Muscle of back (tissue), 13 donors: ENCODE measurements at places on chromosomes 3 and 15. TPM values are rescaled to one million over a fixed set of nuclear protein-coding genes. Genes with fewer than 3 reads are reported as not detected.

- no peak for DNase-seq
Measured at GRCh38 chr15:69474846-69475455, 22.3 kb downstream of the RPLP1 start.

Gene TRH
- 0.57 TPM for polyA plus RNA-seq

- no peak for DNase-seq
Measured at GRCh38 chr15:51576911-51577500, 45.6 kb downstream of the DMXL2 start.

Gene RFT1
- 10.9 TPM for polyA plus RNA-seq

- no peak for DNase-seq
Measured at GRCh38 chr3:53695324-53695690, 150.9 kb downstream of the CHDH start.
